Iris pigment epithelial cell (primary cell): ENCODE measurements at places on chromosomes 4 and X.

DNA sequence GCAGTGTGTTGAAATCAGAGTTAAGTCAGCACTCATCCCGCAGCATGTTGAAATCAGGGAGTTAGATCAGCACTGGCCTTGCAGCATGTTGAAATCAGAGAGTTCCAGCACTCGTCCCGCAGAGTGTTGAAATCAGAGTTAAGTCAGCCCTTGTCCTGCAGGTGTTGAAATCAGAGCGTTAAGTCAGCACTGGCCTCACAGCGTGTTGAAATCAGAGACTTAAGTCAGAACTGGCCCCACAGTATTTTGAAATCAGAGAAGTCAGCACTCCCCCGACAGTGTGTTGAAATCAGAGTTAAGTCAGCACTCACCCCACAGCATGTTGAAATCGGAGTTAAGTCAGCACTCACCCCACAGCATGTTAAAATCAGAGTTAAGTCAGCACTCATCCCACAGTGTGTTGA is 10.9 kb upstream of the UVSSA start:
- peak; percentile 77 for DNase-seq

GRCh38 chr4:136863756-136864155 is 668.5 kb downstream of the PCDH18 start:
- no peak for DNase-seq

GRCh38 chr4:31791666-31792065 is 1071.5 kb downstream of the PCDH7 start:
- no peak for DNase-seq

- DNase-seq, result no peak
These were observed 74.4 kb upstream of the PLAC1 start for GRCh38 chrX:134732676-134733075.

GRCh38 chrX:138945219-138945618 is 233.7 kb upstream of the FGF13 start:
- peak; percentile 54 for DNase-seq

GRCh38 chr4:102730968-102731533 is 29.7 kb downstream of the MANBA start:
- no peak for DNase-seq

- DNase-seq, result no peak
These were observed 4.4 kb downstream of the GPRIN3 start for GRCh38 chr4:89303177-89303576.

DNA sequence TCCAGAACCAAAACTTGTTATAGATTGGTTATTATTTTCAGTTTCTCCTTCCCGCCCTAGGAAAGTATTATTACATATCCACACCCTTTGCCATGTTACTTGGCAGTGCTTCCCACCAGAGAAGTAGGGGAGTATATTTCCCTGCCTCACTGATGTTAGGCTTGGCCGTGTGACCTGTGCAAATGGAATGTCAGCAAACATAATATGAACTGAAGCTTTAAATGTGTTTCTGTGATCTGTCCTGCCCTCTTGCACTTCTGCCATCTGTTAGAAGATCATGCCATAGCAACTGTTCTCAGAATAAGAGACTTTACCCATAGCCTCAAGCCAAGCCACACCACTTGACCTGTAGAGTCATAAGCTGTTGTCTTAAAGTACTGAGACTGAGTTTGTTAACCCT is 36.7 kb upstream of the NEUROG2 start:
- DNase-seq, result peak; percentile 65

DNA sequence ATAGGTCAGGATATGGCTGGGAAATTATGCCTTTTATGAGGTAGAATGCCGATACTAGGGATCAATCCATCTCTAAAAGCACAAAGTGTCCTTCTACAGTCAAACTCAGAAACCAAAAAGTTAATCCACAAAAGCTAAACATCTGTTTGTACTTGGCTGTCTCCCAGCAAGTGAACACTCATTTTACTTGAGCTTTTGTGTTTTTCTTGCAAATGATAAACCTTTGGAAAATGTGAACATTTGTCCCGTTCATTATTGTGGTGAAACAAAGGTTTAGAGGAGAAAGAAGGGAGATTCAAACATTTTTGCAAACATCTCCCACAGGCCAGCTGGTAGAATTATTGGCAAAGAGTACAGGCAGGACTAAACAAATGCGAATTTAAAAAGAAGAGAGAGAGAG is 300.6 kb upstream of the SPANXN1 start:
- peak; percentile 5 for DNase-seq

DNA sequence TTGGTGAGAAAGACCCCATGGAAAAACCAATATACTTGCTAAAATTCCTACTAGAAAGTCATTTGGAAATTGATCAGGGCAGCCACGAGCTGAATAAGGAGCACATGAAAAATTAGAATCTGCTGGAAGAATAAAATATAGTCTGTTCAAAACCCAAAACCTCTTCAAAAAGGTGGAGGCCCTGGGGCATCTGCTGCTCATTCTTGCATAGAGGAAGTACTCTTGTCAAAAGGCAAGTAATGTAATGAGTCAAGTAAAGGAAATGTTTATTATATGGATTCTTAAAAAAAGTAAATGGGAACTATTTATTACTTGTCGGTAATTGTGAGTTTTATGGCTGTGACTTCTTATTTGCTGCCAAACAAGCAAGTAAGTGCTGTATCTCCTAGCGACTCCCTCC is 109.5 kb downstream of the GK start:
- DNase-seq, result no peak

DNA sequence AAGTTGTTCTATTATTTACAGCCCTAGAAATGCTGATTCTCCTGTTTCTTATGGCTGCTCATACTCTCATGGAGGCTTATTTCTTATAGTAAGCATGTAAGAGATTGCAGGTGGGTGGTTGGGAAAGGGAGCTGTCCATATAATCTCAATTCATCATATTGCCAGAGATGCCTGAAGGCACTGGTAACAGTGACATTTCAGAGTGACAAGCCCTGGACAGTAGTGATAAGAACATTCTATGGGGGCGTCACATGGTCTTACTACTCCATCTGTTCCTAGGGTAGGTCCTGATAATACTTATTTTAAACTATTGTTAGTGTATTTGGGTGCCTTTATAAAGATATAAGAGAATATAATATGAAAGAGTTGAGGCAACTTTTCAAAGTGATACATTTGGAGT is 171.5 kb downstream of the CFAP299 start:
- no peak for DNase-seq

DNA sequence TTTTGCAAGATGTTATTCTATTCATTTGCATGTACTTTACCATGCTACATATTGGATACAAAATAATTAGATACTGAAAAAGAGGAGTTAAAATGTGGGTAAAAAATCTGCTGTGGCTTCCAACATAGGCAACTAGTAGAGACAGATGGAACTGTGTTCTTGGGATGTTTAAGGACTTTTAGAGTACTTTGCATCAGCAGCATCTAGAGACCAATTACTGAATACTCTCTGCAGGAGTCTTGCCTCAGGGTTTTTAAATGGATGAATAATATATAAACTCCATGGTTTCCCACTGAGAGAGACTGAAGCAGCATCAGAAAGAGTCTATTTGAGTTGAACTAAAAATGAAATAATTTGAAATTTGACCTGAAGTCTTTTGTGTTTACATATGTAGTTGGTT is 676.7 kb downstream of the GALNTL6 start:
- no peak for DNase-seq

DNA sequence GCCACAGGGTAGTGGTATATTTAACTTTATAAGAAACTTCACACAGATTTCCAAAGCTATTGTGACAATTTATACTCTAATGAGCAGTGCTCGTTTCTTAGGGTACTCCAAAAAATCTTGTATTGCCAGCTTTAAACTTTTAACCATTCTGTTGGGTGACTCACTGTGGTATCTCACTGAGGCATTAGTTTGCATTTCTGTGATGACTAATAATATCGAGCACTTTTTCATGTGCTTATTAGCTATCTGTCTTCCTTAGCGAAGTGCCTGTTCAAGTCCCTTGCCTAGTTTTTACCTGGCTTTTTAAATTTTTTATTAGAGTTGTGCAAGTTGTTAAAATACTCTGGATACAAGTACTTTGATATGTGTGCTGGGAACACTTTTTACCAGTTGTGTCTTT is 5.5 kb downstream of the PNMA3 start:
- peak; percentile 55 for DNase-seq
